ENCODE measurements at places on chromosomes 6 and 20.

- DNase-seq = peak; percentile 53
Observed at GRCh38 chr20:38134427-38135270, 30.4 kb downstream of the TGM2 start.

- no peak for DNase-seq
Observed at GRCh38 chr20:35280523-35280922, 2.6 kb upstream of the MMP24OS start.

DNA sequence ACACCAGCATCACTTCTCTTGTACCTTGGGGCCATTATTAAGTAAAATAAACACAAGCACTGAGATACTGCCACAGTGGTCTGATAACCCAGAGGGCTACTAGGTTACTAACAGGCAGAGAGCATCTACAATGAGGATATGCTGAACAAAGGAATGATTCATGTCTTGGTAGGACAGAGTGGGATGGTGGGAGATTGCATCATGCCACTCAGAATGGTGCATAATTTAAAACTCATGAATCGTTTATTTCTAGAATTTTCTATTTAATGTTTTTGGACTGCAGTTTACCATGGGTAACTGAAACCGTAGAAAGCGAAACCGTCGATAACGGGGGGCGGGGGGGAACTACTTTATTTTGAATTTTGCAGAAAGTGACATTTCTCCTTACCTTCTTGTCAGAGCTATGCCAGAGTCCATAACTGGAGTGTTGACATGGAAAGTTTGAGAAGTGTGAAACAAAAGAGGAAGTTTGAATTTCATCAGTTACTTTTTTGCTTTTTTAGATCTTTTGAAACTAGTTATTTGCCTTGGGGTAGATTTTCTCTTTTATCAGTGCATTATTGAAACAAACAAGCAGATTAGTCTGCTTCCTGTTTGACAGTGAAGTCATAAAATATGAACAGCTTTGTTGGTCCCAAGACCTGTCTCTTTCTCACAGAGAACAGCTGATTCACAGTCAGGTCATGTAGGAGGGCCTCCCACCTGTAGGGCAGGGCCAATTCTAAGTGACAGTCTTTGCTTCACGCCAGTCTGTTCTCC lies 124.9 kb downstream of the KLHL32 start:
- peak; percentile 54 for DNase-seq

DNA sequence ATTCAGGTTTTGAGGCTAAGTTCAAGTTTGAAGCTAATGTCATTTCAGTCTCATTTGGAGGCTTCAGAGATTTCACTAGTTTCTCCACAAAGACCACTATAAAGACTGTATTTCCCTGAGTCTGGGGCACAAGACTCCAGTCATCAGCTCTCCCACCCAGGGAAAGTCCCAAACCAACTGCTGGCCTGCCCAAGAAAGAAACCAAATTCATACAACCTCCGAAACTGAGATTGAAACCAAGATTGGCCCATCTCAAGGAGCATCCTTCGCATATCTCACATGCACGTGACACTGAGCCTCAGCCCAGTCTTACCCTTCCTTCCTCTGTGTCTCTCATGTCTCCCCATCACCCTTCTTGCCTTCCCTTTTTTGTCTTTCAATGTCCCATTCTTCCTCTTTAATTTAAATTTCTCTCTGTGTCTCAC lies 3.5 kb upstream of the LTA start:
- no peak for DNase-seq

GRCh38 chr6:15800841-15801617 lies 138.2 kb upstream of the DTNBP1 start:
- DNase-seq = no peak

DNA sequence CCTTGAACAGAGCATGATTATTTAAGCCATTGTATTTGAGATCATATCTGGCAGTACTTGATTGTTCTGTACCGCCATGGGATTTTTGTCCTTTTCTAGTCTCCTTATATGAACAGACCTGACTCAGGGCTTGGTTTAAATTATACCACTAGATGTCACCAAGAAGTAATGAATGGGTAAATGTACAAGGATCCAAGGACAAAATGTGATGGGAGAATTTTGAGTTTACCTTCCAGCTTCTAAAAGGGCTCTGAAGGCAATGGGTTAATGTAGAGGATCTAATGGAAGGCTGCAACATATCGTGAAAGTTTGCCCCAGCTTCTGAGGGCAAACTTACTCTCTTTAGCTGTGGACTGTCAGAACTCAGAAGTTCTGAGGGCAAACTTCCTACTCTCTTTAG lies 12.0 kb downstream of the RNF8 start:
- DNase-seq = peak; percentile 34

DNA sequence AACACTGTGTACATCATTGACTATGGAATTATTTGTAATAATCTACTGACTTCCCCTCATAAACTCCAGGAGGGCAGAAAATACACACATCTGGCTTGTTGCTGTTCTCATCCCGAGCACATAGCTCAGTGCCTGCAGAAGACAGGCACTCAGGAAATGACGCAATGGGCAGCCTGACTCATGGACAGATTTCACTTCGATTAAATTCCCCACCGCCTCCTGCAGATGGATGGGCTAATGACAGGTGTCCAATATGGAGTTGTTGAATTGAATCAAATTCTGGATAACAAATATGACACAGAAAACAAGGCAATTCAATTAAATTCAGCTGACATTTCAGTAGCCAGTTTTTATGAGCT lies 9.1 kb downstream of the ANKRD60 start:
- peak; percentile 89 for DNase-seq

GRCh38 chr6:148441454-148441911 lies 98.8 kb downstream of the SASH1 start:
- peak; percentile 15 for DNase-seq

DNA sequence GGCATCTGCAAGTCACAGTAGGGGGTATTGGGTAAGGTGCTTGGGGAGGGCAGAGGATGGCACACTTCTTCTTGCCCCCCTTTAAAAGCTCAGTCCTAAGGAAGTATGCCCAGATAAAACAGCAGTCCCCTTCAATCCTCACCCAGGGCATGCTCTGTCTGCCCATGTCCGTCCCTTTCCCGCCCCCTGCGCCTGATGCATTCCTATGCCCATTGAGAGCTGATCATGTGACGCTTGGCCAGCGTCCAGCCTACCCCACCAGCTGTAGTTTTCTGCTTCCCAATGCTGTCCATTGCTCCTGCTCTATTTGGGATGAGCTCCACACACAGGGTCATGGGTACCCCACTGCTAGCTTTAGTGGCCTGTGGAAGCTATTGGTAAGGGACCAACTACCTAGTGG lies 8.3 kb downstream of the SIGLEC1 start:
- DNase-seq = no peak

DNA sequence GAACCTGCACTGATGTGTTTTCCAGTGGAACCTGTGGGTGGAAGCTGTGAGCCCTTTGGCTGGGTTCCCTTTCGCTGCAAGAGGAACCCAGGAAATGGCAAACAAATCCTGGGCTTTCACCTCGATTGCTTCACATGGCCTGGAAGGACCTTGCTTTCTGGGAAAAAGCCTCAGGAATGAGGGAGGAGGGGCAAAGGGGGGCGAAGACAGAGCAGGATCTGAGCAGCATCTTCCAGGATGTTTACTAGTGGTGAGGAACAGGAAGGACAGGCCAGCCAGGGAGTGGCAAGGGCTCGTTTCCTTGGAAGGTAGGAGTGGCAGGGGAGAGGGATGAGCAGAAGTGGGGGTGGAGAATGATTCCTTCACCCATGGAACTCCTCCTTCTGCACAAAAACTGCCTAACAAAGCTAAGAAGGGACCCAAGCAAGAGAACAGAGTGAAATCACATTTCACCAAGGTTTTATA lies 5.9 kb downstream of the SLC2A10 start:
- DNase-seq = no peak

- peak; percentile 80 for DNase-seq
Observed at GRCh38 chr6:125924169-125924568, 32.4 kb upstream of the HINT3 start.

DNA sequence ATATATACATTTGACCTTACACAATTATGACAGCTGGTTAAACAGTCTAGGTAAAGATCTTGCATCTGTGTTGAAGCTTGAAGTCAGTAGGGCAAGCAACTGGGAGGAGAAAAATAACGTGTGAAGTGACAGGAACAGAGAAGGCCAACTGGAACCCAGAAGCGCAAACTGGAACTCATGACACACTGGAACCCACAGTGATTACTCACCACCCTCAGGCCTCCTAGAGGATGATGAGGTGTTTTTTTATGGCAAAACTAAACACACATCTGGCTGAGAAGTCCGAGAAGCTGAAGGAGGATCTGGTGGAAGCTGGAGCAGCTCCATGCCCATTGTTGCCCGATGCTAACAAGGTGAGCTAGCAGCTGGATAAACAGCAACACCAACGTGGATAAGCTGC lies 108.1 kb downstream of the TMEM200A start:
- DNase-seq = no peak

DNA sequence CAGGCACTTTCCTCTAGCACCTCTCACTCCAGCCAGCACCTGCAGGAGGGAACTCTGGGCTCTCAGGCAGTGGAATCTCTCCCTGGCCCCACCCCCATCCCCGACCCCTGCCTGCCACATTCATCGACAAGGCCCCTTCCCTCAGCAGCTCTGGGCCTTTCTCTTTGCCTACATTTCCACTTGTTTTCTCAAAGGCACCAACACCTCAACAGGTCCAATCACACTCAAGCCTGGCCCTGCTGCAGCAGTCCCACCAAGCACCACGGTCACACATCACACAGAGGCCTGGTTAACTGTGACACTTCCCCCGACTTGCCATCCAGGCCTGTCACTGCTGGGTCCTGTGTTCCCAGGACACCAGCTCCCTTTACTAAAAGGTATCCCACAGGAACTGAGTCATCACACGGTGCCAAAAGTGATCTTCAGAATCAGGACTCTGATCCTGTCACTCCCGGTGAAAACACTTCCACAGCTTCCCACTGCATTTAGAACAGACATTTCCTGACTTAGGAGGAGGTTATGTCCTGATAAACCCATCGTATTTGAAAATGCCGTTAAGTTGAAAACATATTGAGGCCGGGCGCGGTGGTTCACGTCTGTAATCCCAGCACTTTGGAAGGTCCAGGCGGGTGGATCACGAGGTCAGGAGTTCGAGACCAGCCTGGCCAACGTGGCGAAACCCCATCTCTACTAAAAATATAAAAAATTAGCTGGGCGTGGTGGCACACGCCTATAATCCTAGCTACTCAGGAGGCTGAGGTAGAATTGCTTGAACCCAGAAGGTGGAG lies 54.9 kb downstream of the MYH7B start:
- DNase-seq = no peak

GRCh38 chr6:154488802-154489437 lies 21.6 kb downstream of the CNKSR3 start:
- no peak for DNase-seq

GRCh38 chr20:19633985-19634384 lies 124.1 kb upstream of the RIN2 start:
- no peak for DNase-seq

DNA sequence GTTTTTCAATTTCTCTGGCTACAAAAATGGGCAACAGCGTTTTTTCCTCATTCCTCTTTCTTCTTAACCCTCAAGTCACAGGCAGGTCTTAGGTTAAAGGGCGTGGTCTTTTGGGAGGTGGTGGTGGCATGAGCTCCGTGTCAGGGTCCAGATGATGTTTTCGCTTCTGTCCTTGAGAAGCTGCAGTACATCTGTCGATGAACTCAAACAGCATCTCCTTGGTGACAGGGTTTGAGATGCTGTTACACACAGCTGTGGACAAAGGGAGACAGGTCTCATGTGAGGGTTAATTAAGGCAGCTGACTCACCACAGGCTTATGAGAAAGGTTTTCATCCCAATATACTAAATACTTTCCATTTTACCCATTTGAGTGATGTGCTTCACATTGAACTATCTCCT lies 350.8 kb downstream of the RNGTT start:
- DNase-seq = no peak

DNA sequence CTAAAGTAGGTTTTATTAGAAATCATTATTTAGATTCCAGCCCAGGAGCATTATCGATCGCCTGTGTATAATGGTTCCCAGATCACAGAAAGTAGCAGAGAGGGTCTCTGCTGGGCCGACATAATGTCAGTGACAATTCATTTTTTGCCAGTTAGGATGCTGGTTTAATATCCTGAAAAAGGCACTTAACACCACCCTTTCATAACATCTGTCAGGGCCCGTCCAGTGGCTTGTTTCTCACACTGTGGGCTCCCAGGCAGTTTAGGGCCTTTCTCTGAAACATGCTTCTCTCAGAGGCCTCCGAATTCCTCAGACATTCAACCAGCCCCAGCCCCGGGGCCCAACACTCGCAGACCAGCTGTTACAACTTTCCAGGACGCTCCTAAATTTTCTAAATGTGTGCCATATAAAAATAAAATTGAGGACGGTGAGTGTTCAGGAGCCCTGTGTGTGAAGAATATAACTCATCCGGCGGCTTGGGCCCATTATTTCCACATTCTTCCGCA lies 108.6 kb upstream of the EYA4 start:
- DNase-seq = no peak

DNA sequence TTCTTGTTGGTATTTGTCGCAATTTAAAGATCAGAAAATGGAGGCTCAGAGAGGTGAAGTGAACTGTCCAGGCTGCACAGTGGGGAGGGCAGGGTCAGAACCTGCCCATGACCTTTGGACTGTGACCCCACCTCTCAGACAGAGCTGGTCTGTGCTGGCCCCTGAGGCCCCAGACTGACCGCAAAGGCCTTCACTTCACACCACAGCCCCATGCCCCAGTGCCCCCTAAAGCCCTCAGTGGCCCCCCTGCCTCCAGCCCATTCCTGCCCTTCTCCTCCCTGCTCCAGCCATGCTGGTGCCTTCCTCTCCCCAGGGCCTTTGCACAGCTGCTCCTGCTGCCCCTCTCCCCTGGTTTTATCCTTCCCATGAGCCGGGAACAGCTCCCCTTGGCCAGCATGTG lies 9.4 kb upstream of the RBBP8NL start:
- DNase-seq = no peak

GRCh38 chr6:132405143-132405915 lies 4.1 kb upstream of the MOXD1 start:
- DNase-seq = no peak

DNA sequence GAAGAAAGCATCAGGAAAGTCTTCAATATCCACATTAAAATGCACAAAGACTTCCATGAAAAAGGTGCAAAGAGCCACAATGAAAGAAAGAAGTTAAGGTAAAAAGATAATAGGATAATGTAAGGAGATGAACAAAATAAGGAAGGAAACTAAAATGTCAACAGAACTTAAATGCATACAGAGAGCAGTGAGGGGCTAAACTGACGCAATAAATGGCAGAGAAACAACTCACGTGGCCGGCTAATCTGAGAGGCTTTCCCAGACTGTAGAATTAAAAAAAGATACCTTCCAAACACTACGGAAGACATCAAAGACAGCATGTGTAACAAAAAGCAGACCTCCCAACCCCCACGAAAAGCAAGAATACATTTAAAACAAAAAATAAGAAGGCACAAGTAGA lies 73.7 kb downstream of the GMDS start:
- DNase-seq = peak; percentile 56

GRCh38 chr6:84568971-84569370 lies 195.4 kb downstream of the TBX18 start:
- peak; percentile 19 for DNase-seq

- peak; percentile 87 for DNase-seq
Observed at GRCh38 chr6:52361945-52362442, at the start of gene PAQR8. PAQR8 (plus strand) TSS chr6:52362151; CDS start chr6:52403214, 41,063 bp downstream.

- no peak for DNase-seq
Observed at GRCh38 chr20:39452583-39453340, 490.6 kb downstream of the DHX35 start.

GRCh38 chr6:85677234-85677956 lies 34.7 kb upstream of the SYNCRIP start:
- DNase-seq = peak; percentile 24
